Stimulated activated CD8-positive, alpha-beta memory T cell treated with anti-CD3 and anti-CD28 coated beads, Interleukin-7, amount 100 ng/mL, for 24 hours (primary cell): ENCODE measurements at places on chromosomes 4 and X.

- DNase-seq: no peak
Measured at GRCh38 chr4:3060946-3061345, 13.4 kb downstream of the HTT-AS start.

GRCh38 chr4:41428601-41429279, 109.2 kb upstream of the LIMCH1 start:
- no peak for DNase-seq

GRCh38 chr4:185020293-185020808, 2.1 kb downstream of the HELT start:
- no peak for DNase-seq

GRCh38 chr4:139794158-139794954, 128.7 kb downstream of the MGST2 start:
- no peak for DNase-seq

GRCh38 chrX:83771664-83772063, 89.3 kb upstream of the CYLC1 start:
- no peak for DNase-seq

- no peak for DNase-seq
Measured at GRCh38 chr4:152357206-152357605, 178.7 kb downstream of the FBXW7 start.

GRCh38 chr4:64417974-64418373, 8.7 kb upstream of the TECRL start:
- no peak for DNase-seq

- DNase-seq: no peak
Measured at GRCh38 chr4:42151568-42152506, 618 bp downstream of the BEND4 start.

DNA sequence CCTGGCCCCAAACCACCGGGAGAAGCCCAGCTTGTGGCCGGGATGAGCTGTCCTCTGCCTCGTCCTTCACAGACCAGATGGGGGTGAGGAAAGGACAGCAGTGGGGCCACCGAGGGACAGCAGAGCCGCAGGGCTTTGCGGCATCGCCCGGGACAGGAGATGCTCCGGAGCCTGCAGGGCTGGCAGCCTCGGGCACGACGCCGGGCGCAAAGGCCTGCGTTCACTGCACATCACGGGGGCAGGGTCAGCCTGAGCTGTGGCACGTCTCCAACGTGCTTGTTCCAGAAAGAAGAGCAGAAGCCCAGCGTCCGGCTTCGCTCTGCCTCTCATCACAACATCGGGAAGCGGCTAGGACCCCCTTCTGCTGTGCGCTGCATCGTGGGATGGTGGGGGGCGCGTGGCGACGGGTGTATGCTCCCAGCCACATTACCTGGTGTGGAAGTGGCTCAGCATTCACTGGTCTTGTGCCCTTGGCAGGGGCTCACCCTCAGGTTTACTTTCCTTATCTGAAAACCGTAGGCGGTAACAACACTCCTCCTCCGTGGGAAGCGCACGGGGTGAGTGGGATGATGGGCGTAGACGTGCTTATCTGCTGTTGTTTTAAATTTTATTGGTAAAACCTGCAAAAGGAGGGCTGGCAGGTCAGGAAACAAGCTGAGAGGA, 7.4 kb downstream of the TADA2B start:
- DNase-seq: no peak

- DNase-seq: no peak
Measured at GRCh38 chr4:99305638-99306400, 15.0 kb upstream of the ADH1A start.

- no peak for DNase-seq
Measured at GRCh38 chr4:75995727-75996126, 5.0 kb upstream of the SDAD1 start.

DNA sequence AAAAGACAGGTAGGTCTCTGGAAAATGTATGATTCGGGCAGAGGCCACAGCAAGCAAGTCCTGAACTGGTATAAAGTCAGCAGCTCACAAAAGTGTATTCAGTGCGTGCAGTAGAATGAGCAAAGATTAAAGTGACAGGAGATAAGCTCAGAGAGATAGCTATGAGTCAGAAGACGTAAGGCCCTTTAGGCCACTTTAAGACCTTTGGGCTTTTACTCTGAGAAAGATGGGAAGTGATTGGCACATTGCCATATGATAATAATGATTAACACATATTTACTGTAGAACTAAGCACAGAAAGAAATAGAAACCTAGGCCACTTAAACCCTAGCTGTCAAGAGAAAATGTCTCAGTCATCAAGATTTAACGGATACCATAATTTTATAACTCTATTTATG, 51.7 kb downstream of the TBCK start:
- DNase-seq: no peak

- no peak for DNase-seq
Measured at GRCh38 chr4:101370663-101371210, 23.4 kb upstream of the PPP3CA start.

DNA sequence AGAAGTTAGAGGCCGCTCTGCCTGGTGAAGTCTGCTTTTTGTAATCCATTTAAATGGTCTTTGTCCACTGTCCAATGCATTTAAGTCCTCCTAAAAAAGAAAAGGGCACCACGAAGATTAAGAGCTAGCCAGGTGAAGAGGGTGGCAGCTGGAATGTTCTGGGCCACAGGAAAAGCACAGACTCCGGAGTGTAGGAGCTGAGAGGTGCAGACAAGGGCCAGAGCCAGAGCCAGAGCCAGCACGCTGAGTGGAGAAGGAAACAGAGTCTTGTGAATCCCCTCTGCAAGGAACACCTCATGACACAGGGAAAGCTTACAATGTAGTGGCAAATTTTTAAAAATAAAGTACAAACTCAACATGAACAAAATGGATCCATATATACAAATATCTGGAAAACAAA, 83.6 kb downstream of the TSPAN5 start:
- DNase-seq: no peak

DNA sequence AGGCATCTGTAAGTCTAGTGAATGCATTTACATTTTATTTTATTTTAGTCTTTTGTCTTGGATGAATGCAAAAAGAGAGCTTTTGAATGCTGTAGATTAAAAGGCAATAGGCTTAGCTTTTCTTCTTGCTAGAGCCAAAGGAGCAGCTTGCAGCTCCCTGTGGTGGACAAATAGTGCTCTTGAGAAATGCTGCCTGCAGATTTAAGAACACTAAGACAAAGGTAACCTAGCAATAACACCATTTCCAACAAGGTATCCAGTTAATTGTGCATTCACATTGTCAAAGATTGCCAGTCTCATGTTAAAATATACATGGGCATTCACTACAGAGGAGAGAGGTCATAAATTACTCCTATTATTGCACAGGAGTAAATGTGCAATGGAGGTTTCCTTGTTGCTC, 859.2 kb upstream of the PRKX start:
- no peak for DNase-seq

GRCh38 chr4:7309181-7309580, 116.8 kb downstream of the SORCS2 start:
- no peak for DNase-seq

GRCh38 chrX:150527108-150527507, 41.3 kb upstream of the MTM1 start:
- no peak for DNase-seq

GRCh38 chr4:123786920-123787319, 390.3 kb downstream of the SPRY1 start:
- DNase-seq: no peak

GRCh38 chrX:103571726-103572125, 13.6 kb upstream of the TCEAL4 start:
- DNase-seq: no peak

GRCh38 chrX:63959975-63960374, 175.0 kb upstream of the ARHGEF9 start:
- DNase-seq: no peak

DNA sequence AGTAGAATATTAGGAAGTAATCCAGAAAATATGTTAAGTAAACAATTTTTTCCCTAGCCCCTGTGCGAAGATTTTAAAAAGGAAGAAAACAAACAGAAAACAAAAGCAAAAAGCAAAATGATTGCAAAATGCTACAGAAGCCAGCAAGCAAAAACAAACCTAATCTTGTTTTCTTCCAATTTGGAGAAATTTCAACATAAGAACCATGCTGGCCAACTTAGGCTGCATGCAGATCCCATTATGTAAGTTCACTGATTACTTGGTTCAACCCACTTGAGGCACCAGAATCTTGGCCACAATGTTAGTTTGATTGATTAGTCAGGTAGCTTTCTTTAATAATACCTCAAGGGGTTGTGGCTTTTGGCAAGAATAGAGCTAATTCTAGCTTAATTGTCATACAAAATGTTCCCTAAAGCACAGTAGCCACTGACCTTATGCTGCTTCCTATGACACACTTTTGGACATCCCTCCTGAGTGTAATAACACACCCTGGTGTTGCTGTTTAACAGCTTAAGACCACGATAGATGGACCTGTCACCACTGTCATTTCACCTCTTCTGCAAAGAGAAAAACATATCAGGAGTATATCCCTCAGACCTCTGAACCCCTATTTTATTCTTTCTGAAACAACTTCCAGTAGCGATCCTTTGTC, 2342.1 kb downstream of the PCDH7 start:
- DNase-seq: no peak

DNA sequence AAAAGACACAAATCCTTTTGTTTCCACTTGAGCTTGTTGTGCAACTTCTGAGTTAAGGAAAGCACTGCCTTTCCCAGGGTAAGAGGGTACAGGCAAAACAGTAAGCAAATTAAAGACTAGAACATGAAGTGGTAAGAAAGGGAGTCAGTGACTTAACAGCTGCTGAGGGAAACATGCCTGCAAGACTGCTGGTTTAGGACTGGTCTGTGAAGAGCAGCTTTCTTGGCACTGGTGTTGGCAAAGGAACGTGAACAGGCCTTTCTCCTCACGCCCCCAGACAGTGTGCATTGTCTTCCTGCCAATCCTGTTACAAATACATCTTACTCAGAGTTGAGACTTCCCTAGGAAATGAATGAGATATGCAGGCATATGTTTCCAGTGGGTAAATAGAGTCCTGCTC, 2.6 kb downstream of the LHFPL1 start:
- no peak for DNase-seq

GRCh38 chr4:153790962-153791551, 2.2 kb upstream of the SFRP2 start:
- DNase-seq: no peak

DNA sequence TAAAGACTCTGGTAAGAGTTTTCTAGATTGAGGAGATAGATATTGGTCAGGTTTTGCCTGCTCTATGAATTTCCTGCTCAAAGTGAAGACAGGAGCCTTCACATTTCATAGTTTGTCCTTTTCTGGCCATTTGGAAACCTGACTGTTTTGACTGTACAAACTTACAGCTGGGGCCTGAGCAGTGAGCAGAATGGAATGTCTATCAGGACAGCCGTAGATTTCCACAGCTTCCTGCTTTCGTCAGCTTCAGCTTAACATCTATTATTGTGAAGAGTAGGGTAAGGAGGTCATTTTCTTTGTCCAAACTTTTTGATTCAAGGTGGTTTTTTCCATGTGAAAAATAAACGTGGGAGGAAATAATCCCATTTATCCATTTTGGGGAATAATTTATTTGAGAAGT, 124.3 kb upstream of the DIPK2B start:
- no peak for DNase-seq

DNA sequence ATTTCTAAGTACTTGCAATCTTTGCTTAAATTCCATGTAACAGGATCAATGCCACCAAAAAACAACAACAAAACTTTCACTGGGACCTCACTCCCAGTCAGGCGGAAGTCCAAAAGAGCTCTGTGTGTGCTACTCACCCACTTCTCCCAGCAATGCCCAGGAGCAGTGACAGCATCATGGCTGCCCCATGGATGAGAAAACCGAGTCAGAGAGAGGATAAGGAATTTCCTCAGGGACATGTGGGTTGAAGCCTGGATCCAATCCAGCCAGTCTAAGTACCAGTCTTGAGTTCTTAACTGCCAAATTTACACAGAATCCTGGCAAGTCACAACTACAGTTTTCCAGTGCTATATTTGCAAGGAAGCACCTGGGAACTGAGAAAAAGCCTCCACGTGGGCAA, 64.5 kb downstream of the STX18 start:
- no peak for DNase-seq

GRCh38 chr4:104859601-104860237, 287.0 kb upstream of the TET2 start:
- no peak for DNase-seq

GRCh38 chr4:5752376-5753184, 41.6 kb downstream of the EVC start:
- DNase-seq: no peak

DNA sequence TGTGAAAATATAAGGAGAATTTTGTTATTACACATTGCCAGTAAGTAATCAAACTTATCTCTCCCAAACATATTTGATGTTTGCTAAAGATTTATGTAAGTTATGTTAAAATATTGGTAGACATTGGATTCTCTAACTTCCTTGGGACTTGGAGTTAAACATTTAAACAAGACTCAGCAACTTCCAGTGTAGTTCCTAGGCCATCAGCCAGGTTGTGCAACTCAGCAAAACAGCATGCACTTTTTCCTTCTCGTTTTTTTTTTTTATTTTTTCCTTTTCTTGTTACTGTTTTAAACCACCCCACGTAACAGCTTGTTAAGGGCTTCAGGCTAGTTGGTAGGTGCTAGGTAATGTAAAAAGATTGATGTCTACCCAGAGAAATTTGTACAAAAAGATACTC, 510.4 kb downstream of the ANKRD50 start:
- no peak for DNase-seq

DNA sequence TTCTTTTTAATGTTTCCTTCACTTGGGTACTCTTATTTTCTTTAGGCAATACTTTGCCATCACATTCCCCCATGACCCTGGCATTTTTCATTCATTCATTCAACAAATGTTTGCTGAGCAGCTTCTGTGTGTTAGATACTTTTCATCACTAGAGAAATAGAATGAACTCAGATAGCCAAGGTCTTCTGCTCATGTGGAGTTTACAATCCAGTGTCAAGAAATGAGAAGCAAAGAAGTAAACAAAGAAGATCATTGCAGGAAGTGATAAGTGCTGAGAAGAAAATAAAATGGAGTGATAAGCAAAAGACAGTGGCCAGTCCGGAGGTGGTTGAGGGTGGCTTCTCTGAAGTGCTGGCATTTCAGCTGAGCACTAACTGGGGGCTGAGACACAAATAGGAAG, 63.1 kb downstream of the LIMCH1 start:
- no peak for DNase-seq

GRCh38 chr4:137425281-137425680, 107.0 kb downstream of the PCDH18 start:
- no peak for DNase-seq

DNA sequence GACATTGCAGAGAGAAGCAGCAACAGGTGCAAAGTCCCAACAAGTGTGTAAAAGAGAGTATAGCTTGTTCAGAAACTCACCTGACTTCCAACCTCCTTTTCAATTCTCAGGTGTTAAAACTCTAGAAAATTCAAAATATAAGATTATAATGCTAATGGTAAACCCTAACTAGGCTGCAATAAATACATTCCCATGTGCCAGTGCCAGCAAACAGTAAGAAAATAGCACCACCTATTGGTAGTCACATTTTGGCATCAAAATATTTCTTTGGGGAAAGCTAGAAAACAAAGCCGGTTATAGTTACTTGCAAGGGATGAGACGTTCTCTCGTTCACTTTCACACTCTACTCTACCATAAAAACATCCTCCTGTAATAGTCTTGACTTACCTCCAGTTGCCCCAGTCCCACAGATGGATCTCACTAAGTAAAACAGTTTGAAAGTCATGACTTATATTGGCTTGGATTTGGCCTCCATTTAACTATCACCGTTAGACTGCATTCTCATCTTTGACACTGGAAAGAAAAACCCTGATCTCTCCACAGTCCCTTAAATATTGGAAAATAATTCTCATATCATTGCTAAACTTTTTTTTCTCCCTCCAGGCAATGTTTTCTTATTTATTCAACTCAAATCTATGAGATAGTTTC, 9.6 kb downstream of the BMP3 start:
- DNase-seq: no peak

- no peak for DNase-seq
Measured at GRCh38 chrX:78327370-78328086, at the start of gene CYSLTR1. CYSLTR1 (minus strand) TSS chrX:78327611; CDS start chrX:78273746, 53,865 bp downstream.
